ENCODE measurements at places on chromosomes 5 and 9.

DNA sequence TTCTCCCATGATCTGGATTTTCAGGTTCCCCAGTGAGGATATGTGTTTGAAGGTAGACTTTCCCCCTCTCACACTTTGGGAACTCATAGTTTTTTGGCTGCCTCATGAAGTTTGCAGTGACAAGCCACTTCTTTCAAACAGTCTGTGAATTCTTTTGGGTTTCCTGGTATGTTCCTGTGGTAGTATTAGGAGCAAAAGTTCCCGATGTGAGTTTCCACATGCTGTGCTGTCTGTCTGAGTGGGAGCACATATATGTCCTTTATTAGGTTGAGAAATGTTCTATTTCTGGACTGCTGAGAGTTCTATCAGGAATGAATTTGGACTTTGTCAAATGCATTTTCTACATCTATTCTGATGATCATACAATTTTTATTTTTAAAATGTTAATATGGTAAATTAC lies 273.2 kb upstream of the TARS1 start:
- no peak for DNase-seq

GRCh38 chr5:142926549-142926948 lies 156.4 kb downstream of the ARHGAP26 start:
- DNase-seq: no peak

GRCh38 chr5:137658324-137658723 lies 77.6 kb downstream of the KLHL3 start:
- no peak for DNase-seq

DNA sequence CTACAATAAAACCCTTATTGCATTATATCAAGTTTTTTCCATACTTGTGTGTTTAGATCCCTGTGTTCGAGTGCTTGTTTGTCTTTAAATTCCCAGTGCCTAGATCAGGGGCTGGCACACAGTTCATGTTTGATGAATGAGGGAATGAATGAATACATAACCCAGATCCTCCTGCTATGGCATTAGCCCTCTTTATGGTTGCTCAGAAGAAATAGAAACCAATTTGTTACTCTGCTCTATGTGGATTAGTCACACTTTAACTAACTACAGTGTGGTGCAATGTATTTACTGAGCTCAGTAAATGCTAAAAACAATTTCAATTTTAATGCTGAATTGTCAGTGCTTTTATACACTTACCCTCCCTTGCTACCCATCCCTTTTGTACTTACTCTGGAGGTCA lies 16.4 kb upstream of the GALNT10 start:
- no peak for DNase-seq

- DNase-seq: no peak
These were observed 102.0 kb upstream of the PTPN3 start for GRCh38 chr9:109600142-109600541.

GRCh38 chr5:76710991-76711390 lies 4.9 kb upstream of the F2R start:
- no peak for DNase-seq

DNA sequence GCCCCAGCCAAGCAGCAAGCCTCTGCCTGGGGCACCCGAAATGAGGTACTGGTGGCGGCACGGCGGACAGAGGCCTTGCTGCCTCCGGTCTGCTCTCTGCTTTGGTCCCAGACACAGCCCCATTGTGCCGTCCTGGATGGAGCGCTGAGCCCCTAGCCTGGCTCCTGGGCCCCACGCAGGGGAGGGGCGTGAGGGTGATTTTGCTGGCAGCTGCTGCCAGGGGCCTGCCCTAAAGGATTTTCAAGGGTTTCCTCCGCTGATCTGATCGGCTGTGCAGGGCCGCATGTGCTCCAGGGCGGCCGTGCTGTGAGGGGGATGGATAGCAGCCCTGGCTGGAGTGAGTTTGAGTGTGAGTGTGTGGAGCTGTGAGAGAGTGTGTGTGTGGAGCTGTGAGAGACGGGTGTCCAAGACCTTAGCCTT lies 1.3 kb downstream of the GPSM1 start:
- DNase-seq: no peak

- DNase-seq: no peak
These were observed 26.4 kb downstream of the ZDHHC11B start for GRCh38 chr5:757931-758697.

- DNase-seq: no peak
These were observed 33.5 kb downstream of the SPATA31D1 start for GRCh38 chr9:82022121-82022520.

DNA sequence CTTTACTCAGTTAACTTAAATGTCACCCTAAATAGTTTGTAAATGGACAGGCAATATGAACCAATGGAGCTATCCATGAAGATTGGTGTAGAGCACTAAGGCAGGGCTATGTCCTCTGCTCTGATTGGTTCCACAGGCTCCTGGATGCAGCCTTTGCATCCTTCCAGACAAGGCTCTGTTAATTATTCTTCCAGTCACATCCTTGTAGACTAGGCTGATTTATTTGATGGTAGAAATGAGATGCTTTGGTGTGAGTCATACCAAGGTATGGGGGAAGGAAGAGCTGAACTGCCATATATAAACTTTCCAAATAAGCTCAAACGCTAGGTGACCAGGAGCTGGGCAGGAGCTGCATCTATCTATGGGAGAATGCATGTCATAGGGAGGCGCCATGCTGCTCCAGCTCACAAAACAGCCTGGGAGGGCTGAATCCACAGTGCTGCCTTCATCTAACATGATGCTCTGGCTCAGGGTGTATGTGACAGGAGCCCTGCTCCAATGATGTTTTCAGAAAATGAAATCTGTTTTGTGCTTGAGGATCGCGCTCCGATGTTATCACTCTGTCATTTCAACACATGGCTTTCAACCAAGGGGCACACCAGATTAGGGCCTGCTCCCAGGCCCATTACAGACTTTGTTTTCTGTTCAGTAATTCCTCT lies 818.0 kb upstream of the ZNF608 start:
- DNase-seq: no peak

- DNase-seq: no peak
These were observed 73.4 kb upstream of the CDH12 start for GRCh38 chr5:22926574-22926973.

GRCh38 chr9:93587284-93587650 lies 10.9 kb downstream of the PHF2 start:
- no peak for DNase-seq

DNA sequence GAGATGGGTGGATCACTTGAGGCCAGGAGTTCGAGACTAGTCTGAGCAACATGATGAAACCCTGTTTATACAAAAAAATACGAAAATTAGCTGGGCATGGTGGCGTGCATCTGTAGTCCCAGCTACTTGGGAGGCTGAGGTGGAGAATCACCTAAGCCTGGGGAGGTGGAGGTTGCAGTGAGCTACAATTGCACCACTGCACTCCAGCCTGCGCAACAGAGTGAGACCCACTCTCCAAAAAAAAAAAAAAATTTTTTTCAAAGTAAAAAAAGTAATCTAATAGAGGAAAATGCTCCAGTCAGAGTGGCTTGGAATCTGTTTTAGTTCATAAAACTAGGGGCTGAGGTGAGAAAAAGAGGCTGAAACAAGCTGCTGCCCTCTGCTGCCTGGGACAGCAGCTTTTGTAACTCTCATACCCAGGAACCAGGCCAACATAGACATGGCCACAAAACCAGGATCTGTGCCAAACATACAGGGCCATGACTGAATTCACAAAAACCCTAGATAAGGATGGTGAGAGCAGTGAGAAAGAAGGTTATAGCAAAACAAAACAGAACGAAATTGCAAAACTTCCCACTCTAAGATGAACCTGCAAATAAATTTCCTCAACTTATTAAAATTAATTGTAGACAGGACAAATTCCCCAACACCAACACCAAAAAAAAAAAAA lies 13.1 kb upstream of the DCAF12 start:
- DNase-seq: no peak

GRCh38 chr5:173069671-173070070 lies 13.5 kb downstream of the CREBRF start:
- DNase-seq: no peak

- no peak for DNase-seq
These were observed 1.3 kb downstream of the ANP32B start for GRCh38 chr9:97984188-97985057.

DNA sequence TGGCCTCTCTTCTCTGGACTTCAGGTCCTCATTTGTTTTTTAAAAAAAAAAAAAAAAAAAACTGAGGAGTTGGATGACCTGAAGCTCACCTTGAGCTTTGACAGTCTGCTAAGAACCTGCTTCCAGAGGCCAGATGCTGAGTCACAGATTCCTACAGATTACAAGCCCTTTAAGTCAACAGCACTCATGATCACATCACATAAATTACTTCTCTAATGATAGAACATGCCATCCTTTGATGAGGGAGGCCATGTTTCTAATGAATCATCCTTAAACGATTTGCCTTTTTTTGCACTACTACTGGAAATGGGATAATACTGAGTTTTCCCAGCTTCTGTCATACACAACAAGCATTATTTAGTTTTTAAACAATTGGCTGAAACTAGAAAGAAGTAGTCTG lies 34.2 kb upstream of the MYOT start:
- peak; percentile 17 for DNase-seq

DNA sequence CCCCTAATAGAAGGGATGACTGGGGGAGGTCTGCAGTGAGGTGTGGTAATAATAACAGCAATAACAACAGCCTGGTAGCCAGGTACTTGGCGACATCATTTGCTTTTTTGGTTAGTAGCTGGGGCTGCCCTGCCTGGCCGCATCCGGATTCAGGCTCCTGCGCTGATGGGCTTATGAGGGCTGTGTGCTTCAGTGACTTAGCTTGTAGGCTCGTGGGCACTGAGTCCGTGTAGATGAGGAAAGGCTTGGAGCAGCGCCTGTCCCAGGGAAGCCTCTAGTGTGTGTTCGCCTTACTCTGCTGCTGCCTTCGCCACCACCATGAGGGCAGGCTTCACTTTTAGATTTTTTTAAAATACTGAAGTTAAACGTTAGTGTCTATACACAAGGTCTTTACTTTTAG lies 4.5 kb downstream of the NDUFS6 start:
- DNase-seq: no peak

GRCh38 chr5:102625928-102626327 lies 127.1 kb upstream of the SLCO6A1 start:
- DNase-seq: no peak

DNA sequence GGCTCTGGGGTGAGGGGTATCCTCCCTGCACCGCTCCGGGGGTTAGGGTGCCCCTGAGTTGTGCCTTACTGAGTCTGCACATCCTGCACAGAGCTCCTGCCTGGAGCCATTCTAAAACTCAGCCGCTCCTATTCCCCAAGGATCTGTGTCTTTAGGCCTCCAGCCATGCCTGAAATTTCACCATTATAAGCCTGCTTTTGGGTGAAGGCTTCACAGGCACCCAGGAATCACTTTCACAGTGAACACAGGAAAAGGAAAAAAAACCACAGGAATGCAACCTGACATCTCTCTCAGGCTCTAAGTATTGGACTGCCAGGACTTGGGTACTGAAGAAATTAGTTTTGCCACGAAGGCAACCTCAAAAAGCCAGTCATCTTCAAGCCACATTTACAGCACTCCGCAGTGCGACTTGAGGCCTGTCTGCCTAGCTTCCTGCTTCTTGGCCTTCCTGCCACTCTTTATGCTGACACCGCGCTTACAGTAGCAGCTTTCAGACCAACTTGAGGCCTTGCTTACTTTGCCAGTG lies 30.9 kb downstream of the GALNT10 start:
- no peak for DNase-seq

GRCh38 chr9:18935541-18935940 lies 97.5 kb downstream of the SAXO1 start:
- no peak for DNase-seq

DNA sequence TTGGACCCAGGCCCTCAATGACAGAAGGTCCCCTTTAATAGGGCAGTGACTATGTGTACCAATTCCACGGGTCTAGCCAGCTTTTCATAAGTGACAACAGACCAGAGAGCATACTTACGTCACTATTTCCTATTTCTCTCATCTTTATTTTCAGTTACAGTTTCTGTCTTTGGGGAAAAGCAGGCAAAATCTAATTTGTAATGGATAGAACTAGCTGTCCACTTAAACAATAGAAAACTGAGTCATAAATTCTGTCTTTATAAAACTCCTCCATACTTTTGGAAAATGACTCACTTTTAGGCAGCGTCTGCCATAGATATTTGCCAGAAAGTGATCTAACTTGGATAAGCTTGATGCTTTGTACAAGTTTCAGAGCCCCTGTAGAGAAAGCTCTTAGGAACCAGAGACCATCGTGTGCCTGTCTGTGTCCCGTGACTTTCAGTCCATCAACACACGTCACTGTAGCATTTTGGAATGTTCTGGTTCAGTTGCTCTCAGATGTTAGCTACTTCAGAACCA lies 101.9 kb downstream of the F2RL2 start:
- DNase-seq: no peak

GRCh38 chr5:150215979-150216944 lies 26.4 kb downstream of the SLC6A7 start:
- DNase-seq: no peak

DNA sequence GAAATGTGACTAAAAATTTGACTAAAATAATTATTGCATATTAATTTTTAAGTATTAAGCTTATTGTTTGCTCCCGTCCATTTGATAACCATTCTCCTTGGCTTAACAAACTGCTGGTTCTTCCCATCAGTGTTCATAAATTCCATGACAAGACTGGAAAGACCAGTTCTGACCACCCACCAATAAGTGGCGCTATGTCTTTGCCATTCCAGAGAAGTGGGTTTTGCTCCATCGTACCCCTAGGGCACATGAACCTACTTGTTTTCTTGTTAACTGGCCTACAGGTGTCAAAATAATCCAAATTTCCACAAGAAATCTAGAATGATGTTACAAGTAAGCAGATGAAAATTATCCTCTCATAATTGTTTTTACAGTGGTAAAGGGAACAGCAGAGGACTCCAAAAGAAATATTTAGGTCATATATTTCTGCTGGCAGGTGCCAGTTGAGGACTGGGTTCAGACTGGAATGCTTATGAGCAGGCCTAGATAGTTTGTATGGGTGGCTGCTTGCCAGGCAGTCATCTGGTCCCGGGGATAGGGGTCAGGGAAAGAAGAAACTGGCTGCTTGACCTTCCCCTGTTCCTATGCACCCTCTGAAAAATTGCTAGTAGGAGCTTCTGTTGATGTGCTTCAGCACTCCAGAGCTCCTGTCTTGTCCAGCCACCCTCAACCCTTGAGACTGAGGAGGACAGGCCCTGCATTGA lies 283.1 kb upstream of the ADAMTSL1 start:
- no peak for DNase-seq

- no peak for DNase-seq
These were observed 32.0 kb upstream of the DHFR start for GRCh38 chr5:80686757-80687156.

DNA sequence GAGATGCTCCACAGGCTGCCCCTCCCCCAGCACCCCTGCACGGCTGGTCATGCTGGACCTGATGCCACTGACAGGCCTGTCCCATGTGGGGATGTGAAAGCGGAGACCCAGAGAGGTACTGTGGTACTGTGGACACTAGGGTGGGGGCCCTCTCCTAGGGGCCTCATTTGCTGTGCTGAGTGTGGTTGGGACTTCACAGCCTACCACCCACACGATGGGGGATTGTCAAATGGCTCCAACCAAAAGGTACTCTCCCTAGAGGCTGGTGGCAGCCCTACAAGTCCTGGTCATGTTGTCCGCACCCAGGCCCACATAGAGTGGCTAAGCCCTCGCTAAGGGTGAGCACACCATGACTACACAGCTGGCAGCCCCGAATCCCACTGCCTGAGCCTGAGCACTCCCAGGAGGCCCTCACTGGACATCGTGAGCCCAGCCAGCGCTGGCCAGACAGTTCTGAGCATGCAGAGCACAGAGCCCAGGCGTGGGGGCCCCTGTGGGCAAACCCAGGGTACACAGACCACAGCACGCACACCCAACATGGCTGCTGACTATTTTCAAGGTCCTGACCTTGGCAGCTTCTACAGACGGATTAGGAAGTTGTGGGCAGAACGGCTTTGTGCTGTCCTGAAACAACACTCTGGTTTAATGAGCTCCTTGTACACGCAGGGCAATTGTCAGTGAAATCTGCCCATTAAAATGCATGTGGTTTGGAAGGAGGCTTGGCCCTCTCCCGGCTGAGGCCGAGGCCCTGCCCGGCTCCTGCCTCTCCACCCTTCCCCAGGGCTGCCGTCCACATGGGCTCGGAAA lies 214.1 kb downstream of the HSPA4 start:
- no peak for DNase-seq
